AG08395 (cell line): ENCODE measurements at places on chromosomes 4 and X.

GRCh38 chr4:21655031-21655430 is 293.5 kb downstream of the KCNIP4 start:
- no peak for DNase-seq

DNA sequence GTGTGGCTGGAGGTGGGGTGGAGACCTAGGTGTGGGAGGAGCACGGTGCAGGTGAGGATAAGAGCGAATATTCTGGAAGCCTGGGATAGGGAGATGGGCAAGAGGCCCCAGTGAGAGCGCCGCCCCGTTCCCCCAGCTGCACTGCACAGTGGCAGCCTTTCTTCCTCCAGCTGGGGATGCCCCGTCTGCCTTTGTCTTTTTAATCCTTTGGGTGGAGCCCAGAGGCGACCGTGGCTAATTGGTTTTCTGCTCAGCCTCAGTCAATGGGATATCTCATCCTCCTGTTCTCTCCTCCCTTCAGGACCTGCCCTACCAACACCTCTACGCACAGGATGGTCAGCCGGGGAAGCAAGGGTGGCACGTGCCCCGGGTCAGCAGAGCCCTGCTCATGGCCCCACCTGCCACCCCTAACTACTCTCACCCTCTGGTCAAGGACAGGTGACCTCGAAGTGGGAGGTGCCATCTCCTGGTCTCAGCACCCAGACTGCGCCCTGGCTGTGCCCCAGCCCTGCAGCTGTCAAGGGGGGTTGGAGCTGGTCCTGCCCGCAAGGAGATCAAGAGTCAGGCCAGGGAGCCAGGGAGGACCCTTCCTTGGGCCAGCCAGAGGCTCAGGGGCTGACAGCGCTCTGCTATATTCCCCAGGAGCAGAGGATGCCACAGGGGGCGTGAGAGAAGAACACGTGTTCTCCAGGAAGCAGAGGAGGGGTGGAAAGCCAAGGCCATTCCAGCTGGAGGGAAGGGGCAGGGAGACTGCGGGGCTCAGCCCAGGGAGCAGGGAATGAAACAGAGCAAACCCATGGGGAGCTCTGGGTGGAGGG is 64.0 kb downstream of the ADRA2C start:
- DNase-seq = no peak

GRCh38 chrX:53089224-53089842 is 4.6 kb upstream of the KANTR start:
- DNase-seq = peak; percentile 62

GRCh38 chr4:74590476-74590875 is 145.5 kb downstream of the AREG start:
- DNase-seq = no peak

DNA sequence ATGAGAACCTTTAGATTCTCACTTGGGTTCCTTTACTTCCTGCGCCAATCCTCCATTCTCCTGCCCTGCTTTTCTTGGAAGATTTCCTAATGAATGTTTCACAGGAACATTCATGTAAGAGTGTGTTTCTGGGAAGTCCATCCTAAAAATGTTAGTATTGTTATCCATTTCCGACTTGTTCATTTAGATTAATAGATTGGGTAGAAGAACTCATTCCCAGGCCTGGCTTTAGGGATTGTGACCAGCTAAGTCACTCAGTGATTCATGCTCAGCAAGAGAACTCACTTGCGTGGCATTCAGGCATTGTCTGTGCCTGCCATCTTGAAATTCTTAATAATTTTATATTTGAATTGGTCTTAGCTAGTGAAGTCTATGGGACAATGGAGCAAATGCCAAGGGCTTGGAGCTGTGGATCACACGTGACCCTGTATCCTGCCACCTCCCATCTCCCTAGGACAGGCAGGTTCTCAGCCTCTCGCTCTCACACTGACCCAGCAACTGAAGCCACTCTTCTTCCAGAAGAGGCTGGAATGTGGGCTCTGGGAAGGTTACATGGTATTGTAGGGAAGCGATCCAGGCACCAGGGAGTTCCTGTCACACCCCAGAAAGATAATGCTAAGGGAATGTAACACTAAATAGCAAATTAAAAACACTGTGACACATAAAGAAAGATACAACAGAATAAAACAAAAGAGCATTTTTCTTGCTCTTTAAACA is 562.1 kb downstream of the TMA16 start:
- no peak for DNase-seq

DNA sequence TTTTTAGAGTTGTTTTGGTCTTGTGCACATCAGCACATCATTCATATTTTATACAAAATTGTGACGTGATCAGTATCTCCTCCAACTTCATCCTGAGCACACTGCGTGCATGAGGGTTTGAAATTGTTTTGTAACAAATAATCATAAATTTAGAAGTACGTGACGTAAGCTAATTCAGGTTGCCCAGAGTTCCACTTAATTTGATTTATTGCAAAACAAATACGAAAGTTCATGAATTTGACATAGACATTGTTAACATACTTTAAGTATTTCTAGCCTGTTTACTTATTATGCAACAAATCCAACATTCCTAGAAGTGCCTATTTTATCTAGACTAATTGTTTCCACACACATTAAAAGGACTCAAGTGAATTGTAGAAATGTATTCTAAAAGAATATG is 48.3 kb downstream of the MAP7D3 start:
- peak; percentile 37 for DNase-seq

DNA sequence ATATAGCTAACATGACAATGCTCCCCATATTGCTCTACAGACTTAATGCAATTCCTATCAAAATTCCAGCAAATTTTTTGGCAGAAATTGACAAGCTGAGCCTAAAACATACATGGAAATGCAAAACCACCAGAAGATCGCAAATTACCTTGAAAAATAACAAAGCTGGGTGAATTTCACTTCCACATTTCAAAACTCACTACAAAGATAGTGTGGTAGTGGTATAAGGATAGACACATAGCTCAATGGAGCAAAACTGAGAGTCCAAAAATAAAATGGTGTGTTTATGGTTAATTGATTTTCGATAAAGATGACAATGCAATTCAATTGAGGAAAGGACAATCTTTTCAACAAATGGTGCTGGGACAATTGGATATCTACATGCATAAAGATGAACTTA is 65.8 kb downstream of the SLC9A7 start:
- DNase-seq = no peak

GRCh38 chr4:147570616-147571015 is 46.6 kb upstream of the TMEM184C start:
- DNase-seq = no peak

- no peak for DNase-seq
Measured at GRCh38 chr4:184364100-184364921, 110.0 kb downstream of the IRF2 start.

GRCh38 chr4:2750719-2751605 is 5.2 kb downstream of the TNIP2 start:
- DNase-seq = no peak

DNA sequence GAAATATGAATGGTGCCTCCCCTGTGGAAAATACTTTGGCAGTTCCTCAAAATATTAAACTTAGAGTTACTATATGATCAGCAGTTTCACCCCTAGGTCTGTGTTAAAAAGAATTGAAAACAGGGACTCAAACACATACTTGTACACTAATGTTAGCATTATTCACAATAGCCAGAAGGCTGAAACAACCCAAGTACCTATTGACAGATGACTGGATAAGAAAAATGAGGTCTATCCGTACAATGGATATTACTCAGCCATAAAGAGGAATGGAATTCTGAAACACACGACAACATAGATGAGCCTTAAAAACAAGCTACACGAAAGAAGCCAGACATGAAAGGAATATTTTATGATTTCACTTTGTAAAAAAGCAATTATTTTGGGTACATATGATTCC is 54.9 kb downstream of the PGRMC2 start:
- DNase-seq = no peak

GRCh38 chrX:55867181-55867651 is 149.7 kb downstream of the RRAGB start:
- no peak for DNase-seq

DNA sequence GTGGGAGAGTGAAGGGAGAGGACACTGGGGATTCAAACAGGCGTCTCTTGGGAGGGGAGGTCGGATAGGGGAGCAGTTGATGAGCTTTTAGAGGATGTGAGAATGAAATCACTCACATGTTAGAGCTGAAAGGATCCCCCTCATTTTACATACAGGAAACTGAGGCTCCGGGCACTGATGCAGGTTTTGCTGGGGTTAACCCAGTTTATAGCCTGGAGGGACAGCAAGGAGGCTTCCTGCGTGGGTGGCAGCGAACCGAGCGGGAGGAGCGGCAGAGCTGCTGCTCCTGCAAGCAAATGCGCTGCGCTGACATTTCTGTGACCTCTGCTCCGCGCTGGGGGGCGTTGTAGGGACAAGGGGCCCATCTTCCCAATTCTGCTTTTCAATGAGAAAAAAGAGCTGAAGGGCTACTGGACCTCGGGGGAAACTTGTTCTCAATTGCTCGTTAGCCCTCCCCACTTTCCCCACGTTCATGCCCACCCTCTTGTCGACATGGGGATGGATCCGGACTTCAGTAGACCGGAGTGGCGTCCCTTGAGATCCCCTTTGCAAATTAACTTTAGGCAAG is 1.2 kb upstream of the NEUROG2 start:
- no peak for DNase-seq

DNA sequence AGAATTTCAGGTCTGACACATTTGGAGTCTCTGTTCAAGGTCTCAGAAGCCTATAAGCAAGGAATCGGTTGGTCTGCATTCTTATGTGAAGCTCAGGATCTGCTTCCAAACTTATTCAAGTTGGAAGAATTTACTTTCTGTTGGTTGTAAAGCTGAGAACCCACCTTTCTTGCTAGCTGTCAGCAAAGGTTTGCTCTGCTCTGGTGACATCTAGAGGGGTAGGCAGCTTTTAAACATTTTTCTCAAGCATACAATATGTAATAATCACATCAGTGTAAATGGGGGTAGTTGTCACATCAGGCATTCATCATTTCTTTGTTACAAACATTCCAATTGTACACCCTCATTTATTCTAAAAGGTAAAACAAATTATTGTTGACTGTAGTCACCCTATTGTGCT is 935.2 kb downstream of the TRAM1L1 start:
- no peak for DNase-seq

DNA sequence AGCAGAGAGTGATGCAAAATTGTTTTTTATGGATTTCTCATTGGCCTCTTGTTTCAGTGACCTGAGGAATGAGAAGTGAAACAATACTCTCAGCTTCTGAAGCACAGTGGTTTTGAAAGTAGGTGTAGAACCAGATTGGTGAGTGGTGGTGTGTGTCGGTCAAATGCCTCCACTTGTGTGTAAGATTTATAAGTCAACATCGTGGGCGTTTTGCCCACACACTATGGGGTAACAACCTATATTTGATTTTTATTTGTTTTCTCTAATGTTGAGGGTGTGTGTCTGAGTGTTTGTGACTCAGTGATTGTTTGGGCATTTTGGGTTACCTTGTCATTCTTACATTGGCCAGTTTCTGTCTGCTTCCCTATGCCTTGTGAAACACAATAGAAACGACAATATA is 23.3 kb downstream of the ADGRL3 start:
- no peak for DNase-seq

GRCh38 chr4:145487631-145488030 is 6.0 kb downstream of the SMAD1 start:
- no peak for DNase-seq

DNA sequence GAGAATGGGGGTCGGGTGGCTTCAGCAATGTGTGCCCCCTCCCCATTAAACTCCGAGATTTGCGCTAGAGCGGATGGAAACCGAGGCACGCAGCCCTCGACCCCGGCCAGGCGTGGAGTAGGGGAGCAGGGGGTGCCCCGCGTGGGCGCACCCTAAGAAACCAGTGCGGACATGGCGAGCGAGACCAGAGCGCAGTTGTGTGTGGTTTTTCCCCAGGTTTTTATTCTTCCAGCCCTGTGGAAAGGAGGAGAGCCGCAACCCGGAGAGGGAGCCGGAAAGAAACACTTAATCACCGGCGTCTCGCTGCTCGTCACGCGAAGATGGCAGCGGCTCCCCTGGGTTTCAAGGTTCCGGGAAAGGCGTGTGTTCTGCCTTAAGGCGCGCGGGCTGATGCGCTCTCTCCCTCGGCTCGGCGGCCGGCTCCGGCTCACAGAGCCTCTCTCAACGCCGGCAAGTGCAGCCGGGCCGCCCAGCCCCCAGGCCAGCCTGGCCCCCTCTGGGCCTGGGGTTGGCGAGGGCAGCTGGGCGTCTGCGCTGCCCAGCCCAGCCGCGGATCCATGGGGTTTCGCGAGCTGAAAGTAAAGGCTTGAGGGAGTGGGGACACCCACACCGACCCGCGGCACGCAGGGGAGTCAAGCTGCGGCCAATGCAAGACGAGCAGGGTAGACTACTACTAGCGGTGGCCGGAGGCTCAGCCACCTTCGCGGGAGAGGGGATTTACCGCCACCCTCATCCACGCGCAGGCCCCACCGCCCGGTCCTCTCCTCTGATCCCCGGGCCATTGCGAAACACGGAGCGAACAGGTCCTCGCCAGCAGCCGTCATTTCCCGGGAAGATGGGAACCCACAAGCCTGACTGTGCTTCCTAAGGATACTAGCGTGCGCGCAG is 74.0 kb upstream of the BCOR start:
- DNase-seq = no peak

DNA sequence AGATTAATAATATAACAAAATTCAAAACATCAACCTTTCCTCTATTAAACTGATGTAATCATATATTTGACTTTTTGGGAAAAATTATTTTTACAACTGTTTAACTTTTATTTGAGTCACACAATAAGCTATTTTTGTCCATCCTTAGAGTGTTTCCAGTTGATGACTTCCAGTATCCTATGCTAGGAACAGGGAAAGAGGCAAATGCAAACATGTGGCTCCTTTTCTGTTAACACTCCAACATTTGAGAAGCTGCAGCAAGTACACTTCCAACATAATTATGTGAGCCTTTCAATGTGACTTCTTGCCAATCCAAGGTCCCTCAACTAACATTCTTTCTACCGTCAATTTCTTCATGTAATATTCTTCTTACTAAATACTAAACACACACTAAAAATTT is 117.7 kb downstream of the PPA2 start:
- no peak for DNase-seq

DNA sequence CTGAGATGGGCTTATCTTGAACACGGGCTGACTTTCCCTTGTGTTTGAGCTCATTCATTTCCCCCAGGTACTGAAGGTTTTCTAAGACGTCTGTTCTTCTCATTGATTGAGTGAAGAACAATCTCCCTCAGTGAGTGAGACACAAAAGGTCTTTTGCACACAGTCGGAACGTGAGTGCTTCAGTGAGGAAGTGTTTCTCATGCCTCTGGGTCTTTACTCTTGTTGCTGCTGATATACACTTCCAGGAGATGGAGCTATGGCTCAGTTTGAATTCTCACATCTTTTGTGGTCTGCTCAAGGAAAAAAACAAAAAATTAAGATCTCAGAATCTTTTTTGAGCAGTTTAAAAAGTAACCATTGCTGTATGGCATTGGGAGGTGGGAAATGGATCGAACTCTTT is 981.9 kb upstream of the TENM3 start:
- no peak for DNase-seq

GRCh38 chr4:25966171-25966570 is 52.2 kb downstream of the SMIM20 start:
- DNase-seq = no peak

DNA sequence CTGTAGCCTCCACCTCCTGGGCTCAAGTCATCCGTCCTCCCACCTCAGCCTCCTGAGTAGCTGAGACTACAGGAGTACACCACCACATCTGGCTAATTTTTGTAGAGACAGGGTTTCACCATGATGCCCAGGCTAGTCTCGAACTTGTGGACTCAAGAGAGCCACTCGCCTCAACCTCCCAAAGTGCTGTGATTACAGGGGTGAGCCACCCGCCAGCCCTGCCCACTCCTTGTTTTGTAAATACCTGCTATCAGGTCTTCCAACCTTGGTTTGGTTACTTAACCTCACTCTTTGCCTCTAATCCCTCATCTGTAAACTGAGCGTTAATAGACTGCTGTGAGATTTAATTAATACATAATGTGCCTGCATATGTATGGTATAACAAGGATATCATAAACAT is 803 bp downstream of the CNGA1 start:
- DNase-seq = no peak

GRCh38 chrX:110671068-110671803 is 124.4 kb downstream of the CHRDL1 start:
- DNase-seq = no peak
